ENCODE measurements at places on chromosomes 6 and 20. TPM values are rescaled to one million over a fixed set of nuclear protein-coding genes. Genes with fewer than 3 reads are reported as not detected.

The PGC gene
- 947 TPM for total RNA-seq

The ZKSCAN4 gene
- 6.2 TPM for total RNA-seq

The MROH8 gene
- total RNA-seq: 3.9 TPM

The TAAR1 gene
- not detected for total RNA-seq

The WFDC10B gene
- 1.2 TPM for total RNA-seq

The SLC35A1 gene
- 41.0 TPM for total RNA-seq

The DEFB129 gene
- not detected for total RNA-seq

The ZFP57 gene
- not detected for total RNA-seq

The MAP7 gene
- total RNA-seq: 18.3 TPM

The TCP11 gene
- total RNA-seq: not detected

The FRK gene
- total RNA-seq: 7.4 TPM

The SALL4 gene
- total RNA-seq: 0.09 TPM

The LTB gene
- total RNA-seq: 10.0 TPM

The DNPH1 gene
- 24.0 TPM for total RNA-seq

The ADGRF4 gene
- total RNA-seq: not detected

The RAB44 gene
- 0.95 TPM for total RNA-seq

The PRPH2 gene
- 0.68 TPM for total RNA-seq

The DNAH8 gene
- 0.03 TPM for total RNA-seq

The TXLNB gene
- 1.1 TPM for total RNA-seq

The ERGIC3 gene
- total RNA-seq: 189 TPM

The CNBD2 gene
- total RNA-seq: 4.3 TPM

The VWA7 gene
- 4.2 TPM for total RNA-seq

The F13A1 gene
- total RNA-seq: 187 TPM

The SLC2A10 gene
- total RNA-seq: 11.5 TPM

The IL20RA gene
- total RNA-seq: 10.9 TPM

The MLN gene
- not detected for total RNA-seq

The PRDM13 gene
- not detected for total RNA-seq

The SCGN gene
- total RNA-seq: not detected

The TBXT gene
- total RNA-seq: not detected

The SPATA25 gene
- 1.1 TPM for total RNA-seq

The CTAGE9 gene
- not detected for total RNA-seq

The RAB23 gene
- total RNA-seq: 11.3 TPM

Measured in lower lobe of right lung (tissue), 2 donors.